ENCODE measurements at places on chromosomes 6 and 20.

- no peak for DNase-seq
Observed at GRCh38 chr20:44355498-44356352, at the start of gene HNF4A. Gene HNF4A, plus strand, starts transcription at chr20:44355699. Its CDS starts 106 bp downstream, at chr20:44355805.

DNA sequence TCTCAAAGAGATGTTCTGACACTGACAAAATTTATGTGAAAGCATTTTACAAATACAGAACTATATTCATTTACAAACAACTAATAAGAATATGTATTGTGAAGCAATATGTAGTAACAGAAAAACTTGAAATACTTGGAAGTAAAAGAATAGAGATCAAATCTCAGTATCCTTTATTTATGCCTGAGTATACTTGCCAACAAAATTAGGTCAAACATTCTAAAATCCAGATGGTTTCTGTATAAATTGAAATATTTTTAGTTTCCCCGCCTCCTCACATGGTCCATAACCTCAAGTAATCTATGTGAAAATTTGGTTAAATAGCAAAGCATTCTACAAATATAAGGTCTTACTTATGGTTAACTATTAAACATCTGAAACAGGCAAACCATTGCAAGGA lies 545.4 kb downstream of the EYS start:
- no peak for DNase-seq

- DNase-seq: peak; percentile 38
Observed at GRCh38 chr6:111377558-111378120, 105.4 kb downstream of the REV3L start.

- peak; percentile 100 for DNase-seq
Observed at GRCh38 chr6:80638213-80639055, 532.0 kb downstream of the BCKDHB start.

GRCh38 chr6:102398788-102399390 lies 1005.4 kb downstream of the GRIK2 start:
- no peak for DNase-seq

- DNase-seq: no peak
Observed at GRCh38 chr6:102075539-102075938, 682.0 kb downstream of the GRIK2 start.

- DNase-seq: no peak
Observed at GRCh38 chr6:6169141-6169540, 151.3 kb downstream of the F13A1 start.
